ENCODE measurements at places on chromosomes 3 and 15.
A peak's percentile ranks its signal among the peaks of the same experiment; 100 is the strongest.

DNA sequence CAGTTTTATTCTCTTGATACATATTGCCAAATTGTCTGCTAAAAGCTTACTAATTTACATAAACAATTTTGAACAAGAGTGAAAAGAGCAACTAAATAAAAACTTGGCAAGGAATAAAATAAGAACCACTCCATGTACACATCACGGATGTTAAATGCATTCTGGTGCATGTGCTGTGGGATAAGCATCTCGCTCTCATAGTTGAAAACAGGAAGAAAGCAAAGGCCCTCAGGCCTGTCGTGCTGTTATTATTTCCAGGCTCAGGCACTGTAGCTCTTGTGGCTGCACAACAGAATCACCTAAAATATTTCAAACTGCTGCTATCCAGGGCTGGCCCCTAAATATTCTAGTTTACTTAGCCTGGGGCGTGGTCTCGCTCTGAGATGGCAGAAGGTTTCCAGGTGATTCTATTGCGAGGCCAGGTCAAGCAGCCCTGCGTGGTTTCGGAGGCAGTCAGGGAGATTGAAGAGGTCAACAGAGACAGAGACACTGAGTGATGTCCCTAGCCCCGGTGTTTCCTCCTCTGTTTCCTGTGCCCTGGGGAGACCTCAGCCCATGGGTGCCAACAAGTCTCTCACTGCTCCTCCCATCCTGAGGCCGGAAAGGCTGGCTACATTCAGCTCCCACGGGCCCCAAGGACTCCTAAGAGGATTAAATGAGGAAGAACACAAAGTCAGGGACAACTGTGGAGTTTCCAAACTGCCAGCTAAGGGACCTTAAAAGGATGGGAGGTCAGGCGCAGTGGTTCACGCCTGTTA is 18.2 kb upstream of the PDIA5 start:
- DNase-seq = no peak

DNA sequence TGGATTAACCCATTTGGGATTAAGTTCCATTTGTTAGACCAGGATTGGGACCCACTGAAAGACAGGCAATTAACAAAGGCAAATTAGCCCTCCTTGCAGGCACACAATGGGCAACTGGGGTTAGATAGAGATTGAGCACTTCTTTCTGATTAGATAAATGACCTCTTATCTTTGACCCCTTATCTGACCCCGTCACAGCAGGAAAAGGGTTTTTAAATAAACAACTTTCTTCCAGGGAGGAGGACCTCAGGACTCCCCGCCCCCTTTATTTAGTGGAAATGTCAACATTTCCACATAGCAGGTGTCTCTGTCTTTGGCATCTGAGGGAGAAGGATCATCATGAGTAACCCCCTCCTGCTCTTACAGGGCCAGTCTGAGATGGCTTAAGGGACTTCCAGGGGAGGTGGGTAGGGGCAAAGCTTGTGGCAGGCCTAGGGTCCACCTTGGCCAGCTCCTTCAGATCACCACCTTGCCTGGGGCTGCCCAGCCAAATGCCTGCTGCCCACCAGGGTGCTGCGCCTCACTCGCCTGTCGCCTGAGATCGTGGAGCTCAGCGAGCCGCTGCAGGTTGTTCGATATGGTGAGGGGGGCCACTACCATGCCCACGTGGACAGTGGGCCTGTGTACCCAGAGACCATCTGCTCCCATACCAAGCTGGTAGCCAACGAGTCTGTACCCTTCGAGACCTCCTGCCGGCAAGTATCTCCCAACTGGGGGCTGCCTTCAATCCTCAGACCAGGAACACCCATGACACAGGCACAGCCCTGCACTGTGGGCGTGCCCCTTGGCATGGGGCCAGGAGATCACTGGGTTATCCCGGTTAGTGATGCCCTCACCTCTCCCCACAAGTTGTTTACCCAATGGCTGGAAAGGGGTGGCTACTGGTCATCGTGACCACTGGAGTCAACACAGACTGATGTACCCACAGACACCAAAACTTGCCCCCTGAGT is 2.6 kb upstream of the WDR6 start:
- DNase-seq = no peak

- DNase-seq = peak; percentile 1
Measured at GRCh38 chr3:3170998-3171397, 8.5 kb downstream of the CRBN start.

- no peak for DNase-seq
Measured at GRCh38 chr3:119679874-119680273, 2.7 kb upstream of the COX17 start.

Measured in NCI-H2171 treated with DMSO at 0.1 percent for 48 hours (cell line).